ENCODE measurements at places on chromosomes 16 and 17. TPM values are rescaled to one million over a fixed set of nuclear protein-coding genes. Genes with fewer than 3 reads are reported as not detected.

Gene PERCC1
- not detected for total RNA-seq

Gene DNAAF8
- total RNA-seq: 0.19 TPM

DNA sequence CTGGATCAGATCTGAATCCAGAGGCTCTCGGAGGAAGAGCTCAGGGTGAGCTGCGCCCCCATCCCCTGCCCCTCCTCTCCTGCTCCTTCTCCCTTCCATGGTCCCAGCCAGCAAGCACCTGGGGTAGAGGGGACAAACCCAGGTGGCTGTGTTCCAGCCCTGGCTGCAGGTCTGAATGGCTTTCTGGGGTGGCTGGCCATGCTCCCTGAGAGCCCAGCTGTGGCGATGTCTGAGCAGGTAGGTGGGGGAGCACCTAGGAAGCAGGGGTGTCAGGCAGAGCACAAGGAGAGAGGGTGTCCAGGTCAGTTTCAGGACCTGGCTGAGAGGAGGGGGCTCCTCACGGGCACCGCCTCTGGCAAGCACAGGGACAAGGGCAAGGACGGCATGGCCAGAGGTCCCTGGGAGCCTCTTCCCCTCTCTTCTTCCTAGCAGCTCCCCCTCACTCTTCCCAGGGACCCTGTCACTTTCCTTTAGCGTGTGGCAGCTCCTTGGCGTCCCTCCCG is 310.0 kb downstream of the SEC14L1 start:
- no peak for DNase-seq

Gene XYLT1
- 21.1 TPM for total RNA-seq

- DNase-seq: no peak
These were observed 33.6 kb downstream of the ELAC2 start for GRCh38 chr17:12983991-12984884.

Gene TMC6
- 281 TPM for total RNA-seq

Gene PIMREG
- 23.2 TPM for total RNA-seq

GRCh38 chr16:54446639-54447038 is 160.1 kb upstream of the IRX3 start:
- no peak for DNase-seq

DNA sequence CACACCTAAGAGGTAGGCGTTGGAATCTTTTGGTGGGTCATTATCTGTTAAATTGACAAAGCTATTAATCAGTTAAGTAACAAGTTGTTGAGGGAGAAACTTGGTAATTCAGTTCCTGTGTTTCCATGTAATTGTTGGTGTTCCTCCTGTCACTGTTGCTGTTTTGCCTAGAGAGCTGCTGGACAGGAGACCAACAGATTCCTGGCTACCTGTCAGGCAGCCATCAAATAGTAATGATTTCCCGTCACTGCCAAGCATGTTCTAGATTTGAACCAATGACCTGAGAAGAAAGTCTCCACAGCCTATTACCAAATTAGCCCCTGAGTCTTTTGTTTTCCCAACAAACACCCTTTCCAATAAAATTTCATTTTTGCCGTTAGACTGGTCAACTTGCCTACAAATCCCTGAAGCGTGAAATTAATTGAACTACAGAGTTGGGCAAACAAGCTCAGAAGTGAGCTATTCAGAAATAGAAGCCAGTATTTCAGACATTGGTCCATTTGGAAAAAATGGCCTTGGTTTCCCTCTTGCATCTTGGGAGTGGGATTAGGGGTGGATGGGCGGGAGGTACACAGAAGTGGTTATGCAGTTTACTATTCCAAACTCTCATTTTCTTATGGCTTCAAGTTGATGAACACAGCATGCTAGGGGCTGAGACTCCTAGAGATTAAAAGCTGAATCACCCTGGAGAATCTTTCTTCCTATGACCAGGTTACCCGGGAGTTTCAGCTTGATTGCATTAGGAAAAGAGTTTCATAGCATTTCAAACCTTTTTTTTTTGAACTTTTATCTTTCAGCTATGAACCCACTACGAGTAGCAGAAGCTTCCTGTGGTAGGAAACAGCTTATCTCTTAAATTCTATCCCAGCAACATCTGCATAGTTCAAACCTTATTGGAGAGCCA is 262.8 kb upstream of the MAF start:
- DNase-seq: no peak

Gene HAP1
- total RNA-seq: 0.53 TPM

DNA sequence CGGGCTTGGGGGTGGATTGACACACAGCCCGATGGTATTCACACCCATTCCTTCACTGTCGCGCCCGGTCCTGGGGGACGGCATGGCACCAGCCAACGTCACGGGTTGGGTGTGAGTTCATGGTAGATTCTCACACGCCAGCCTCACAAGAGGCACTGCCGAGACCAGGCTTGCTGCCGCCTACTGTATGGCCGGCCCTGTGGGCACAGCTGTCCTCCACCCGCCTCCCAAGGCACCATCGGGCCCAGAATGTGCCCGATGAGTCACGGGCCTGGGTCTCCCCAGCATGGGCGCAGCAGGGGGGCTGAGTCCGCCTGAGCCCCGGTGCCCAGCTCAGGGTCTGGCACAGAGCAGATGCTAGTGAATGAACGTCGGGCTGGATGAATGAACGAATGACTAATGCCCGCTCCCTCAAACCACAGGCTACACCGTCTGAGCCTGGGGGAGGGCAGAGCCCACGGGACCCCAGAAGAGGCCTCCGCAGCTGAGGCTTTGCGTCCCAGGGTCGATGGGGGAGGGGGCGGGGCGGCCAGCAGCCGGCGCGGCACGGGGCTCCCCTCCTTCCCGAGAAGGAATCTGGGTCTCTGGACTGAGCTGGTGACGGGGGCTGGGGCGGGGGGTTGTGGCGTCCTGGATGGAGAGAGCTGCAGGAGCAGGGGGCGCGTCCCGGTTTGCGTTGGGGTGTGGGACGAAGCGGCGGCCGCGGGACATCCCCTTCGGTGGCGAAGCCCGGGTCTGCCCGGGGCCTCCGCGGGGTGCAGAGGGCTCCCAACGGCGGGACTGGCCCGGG is 829 bp downstream of the PITPNM3 start:
- no peak for DNase-seq

DNA sequence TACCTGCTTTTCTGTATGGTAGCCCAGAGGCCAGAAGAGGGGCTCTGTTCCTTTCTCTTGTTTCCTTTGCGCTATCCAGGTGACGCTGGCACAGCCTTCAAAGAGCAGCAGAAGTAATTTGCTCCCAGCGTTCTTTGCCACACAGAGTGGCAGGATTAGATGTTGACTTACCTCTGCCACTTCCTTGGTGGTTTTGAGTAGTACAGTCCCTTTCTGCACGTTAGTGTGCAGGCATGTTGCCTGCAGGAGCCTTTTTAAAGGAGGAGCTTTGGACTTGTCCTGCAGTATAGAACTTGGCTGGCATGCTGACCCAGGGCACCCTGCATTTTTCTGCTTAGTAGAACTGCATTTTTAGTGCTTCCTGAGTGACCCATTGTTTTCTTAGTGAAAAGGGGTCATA is at the start of gene ABCC11:
Gene ABCC11 (minus strand): TSS at position 229 of the 400 bp plus-strand sequence. CDS start 15,618 bp downstream, outside the sequence.
- DNase-seq: no peak

DNA sequence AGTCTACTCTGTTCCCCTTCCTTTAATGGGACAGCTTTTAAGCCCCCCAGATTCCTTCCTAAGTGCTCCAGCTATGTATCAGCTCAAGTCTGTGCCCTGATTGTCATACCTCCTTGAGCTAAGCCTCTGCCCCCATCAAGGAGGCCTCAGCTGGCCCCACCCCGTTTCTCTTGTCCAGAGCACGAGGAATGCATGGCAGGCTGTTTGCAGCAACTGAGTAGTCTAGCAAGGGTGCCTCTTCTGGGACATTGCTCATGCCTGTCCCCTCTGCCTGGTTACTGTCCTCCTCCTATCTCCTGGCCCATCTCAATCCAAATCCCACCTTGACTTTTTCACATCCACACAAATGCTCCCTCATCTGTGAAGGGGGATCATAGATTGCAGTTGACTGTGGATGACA is 27.8 kb upstream of the TMEM220 start:
- no peak for DNase-seq

Gene CANT1
- total RNA-seq: 104 TPM

- DNase-seq: no peak
These were observed 708 bp downstream of the BAIAP2 start for GRCh38 chr17:81035521-81036196.

DNA sequence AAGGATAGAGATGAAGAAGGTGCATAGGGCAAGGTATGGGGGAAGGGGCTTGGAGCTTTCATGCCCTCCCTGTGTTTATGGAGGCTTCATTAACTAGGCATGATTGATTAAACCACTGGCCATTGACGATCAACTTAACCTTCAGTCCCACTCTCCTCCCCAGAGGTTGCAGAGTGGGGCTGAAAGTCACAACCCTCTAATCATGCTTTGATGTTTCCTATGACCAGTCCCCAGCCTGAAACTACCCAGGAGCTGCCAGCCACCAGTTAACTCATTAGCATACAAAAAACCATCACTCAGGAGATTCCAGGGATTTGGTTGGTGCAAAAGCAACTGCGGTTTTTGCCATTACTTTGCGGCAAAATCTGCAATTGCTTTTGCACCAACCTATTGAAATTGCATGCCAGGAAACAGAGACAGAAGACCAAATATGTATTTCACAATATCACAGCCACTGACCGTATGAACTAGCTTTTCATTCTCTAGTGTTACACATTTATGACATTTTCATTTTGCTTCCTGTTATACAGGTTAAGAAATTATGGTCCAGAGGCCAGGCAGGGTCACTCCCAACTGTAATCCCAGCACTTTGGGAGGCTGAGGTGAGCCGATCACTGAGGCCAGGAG is 5.4 kb downstream of the GFOD2 start:
- no peak for DNase-seq

- no peak for DNase-seq
These were observed 54.4 kb downstream of the TMEM132E start for GRCh38 chr17:34633760-34634159.

DNA sequence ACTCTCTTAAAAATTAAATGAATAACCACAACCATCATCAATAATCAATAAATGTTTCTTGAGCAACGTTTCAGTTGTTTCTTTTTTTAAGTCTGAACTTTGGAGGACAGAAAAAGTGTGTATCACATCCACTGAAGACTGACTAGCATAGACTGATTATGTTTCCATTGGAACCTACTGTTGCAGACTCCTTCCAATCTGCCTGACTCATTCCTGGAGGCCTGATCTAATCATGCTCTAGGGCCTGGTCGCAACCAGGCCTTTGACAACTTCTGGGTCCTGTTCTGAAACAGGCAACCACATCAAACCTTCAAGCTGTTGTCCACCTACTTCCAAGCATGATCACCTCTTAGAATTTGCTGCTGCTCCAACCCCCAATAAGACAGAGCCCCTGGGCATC is 109.2 kb upstream of the NUDT7 start:
- DNase-seq: no peak

GRCh38 chr17:63452962-63453551 is 7.0 kb upstream of the CYB561 start:
- DNase-seq: no peak

GRCh38 chr17:68057531-68057952 is 22.0 kb downstream of the KPNA2 start:
- peak; percentile 79 for DNase-seq

GRCh38 chr16:79278506-79278905 is 322.0 kb downstream of the MAF start:
- no peak for DNase-seq

- DNase-seq: no peak
These were observed 10.9 kb upstream of the ADGRG3 start for GRCh38 chr16:57657228-57657627.

Gene CLEC3A
- not detected for total RNA-seq

Gene OR2C1
- not detected for total RNA-seq

- DNase-seq: no peak
These were observed 231.3 kb downstream of the HAPSTR1 start for GRCh38 chr16:9322769-9323168.

GRCh38 chr17:72226322-72226721 is 105.5 kb downstream of the SOX9 start:
- DNase-seq: no peak

GRCh38 chr17:36850790-36851189 is 86.5 kb upstream of the LHX1 start:
- DNase-seq: no peak

- no peak for DNase-seq
These were observed 40.6 kb downstream of the HIC1 start for GRCh38 chr17:2095536-2095910.

DNA sequence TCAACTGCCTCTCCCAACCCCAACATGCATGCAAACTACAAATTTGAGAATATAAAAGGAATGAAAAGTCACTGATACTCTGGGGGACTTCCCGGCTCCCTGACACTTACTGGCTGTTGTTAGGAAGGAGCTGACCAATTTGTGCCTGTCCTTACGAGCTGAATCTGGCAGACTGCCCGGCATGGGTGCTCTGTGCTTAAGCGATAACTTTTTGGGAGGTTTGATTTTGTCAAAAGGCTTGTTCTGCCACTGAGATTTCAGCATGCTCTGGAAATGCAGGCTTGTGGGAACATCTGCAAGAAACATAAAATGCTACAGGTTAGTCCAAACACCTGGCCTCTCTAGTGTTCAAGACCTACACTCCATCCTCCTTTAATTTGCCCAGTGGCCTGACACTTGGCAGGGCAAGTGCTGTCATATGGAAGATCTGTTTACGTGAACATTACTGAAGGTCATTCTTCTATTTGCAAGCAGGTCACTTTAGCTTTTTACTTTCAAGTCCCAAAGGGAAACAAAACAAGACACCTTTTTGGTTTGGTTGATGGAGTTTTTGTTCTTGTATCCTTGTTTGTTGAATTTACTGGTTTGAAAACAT is 40.6 kb downstream of the STH start:
- DNase-seq: no peak

DNA sequence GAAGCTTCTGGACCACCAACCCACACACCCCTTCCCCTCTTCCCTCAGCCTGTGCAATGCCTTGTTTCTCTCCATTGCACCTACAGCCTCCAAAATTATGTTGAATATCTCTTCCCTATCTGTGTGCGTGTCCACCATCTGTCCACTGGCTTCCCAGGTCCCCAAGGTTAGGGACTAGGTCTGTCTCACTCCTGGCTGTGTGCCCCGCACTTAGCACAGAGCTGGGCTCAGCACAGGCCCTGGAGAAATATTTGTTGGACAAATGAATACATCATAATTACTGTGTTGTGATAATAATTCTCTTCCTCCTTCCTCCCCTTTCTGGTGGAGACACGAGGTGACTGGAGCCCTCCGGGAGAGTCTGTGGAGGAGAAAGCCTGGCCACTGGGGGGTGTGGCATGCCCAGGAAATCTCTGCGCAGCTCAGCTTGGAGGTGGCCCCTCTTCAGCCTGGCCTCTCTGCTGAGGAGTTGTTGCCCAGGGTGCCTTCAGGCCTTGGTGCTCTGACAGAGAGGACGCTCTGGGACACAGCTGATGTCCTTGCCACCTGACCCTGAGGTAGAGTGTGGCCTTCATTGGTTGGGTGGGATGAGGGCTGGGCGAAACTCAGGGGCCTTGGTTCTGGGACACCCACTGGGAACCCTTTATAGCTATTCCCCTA is 3.3 kb upstream of the BRD7 start:
- peak; percentile 38 for DNase-seq

GRCh38 chr16:2091547-2092255 is 43.9 kb downstream of the TSC2 start:
- no peak for DNase-seq
